ENCODE measurements at places on chromosomes 2 and 18.

GRCh38 chr2:46275995-46276394, 21.2 kb upstream of the EPAS1 start:
- no peak for DNase-seq

DNA sequence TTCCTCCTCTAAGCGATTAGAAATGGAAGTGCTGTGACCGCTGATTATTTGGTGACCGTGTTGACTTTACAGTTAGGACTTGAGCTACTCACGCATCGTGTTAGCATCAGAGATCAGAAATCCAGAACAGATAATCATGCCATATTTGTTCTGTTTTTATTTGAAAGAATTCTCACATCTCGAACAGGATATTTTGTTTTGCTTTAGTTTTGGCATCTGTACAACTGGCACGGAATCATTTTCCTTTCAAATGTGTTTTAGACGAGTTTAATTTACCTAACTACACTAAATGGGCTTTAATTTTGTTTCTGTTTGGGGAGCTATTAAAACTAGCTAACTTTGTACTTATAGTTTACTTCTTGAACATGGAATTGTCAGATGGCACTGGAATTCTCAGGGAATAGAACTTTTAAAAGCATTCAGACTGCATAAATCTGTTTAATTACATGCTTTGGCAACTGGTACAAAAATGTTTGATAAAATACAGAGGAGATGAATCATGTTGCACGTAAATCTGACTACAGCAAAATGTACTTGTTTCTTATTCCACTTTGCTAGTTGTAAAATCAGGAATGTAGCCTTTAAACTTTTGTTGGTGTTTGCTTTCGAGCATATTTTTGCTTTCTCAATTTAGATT, 1.4 kb downstream of the ITPRID2 start:
- no peak for DNase-seq

GRCh38 chr2:168633200-168633599, 169.2 kb upstream of the NOSTRIN start:
- DNase-seq, result no peak

- DNase-seq, result no peak
Measured at GRCh38 chr2:240369801-240370585, 65.5 kb upstream of the GPC1 start.

DNA sequence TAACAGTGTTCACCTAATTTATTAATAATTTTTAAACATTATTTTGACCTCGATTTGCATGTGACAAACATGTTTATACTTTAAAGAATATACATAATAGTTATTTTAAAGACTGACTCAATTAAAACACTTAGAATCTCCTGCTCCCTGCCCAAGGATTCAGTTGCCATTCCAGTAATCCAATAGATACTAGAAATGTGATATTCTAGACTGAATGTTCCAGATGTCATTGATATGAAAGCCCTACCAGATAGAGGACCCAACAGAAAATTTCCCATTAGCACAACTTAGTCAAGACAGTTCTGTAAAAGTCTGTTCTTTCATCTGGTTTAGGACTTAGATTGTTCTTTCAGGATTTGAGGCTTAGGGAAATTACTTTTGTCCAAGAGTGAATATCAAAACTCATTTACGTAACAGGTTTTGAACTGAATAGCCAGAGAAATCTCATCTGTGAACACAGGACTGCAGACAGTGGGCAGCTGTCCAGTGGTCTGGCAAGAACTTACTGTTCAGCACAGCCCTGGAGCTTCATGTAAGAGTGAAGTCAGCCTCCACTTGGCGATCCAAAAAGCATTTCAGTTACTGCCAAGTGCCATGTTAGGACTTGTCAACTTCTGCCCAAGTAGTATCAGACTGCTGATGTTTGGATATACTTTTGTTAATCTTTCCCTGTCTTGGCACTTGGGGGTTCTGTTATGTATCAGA, 77.5 kb downstream of the OSBPL6 start:
- no peak for DNase-seq

- DNase-seq, result no peak
Measured at GRCh38 chr2:177604271-177605065, 211.9 kb downstream of the AGPS start.

GRCh38 chr2:225117051-225117716, 74.9 kb upstream of the DOCK10 start:
- DNase-seq, result no peak

GRCh38 chr2:240249423-240250149, 109.1 kb upstream of the OTOS start:
- DNase-seq, result no peak

- DNase-seq, result no peak
Measured at GRCh38 chr2:177784745-177785067, 287.9 kb downstream of the PDE11A start.

- DNase-seq, result no peak
Measured at GRCh38 chr2:189022053-189022481, 47.9 kb downstream of the COL3A1 start.

- no peak for DNase-seq
Measured at GRCh38 chr2:73036766-73037165, 34.7 kb downstream of the SFXN5 start.

- no peak for DNase-seq
Measured at GRCh38 chr2:903223-903900, 47.3 kb upstream of the SNTG2 start.

GRCh38 chr2:58851598-58851997, 610.5 kb upstream of the FANCL start:
- no peak for DNase-seq

DNA sequence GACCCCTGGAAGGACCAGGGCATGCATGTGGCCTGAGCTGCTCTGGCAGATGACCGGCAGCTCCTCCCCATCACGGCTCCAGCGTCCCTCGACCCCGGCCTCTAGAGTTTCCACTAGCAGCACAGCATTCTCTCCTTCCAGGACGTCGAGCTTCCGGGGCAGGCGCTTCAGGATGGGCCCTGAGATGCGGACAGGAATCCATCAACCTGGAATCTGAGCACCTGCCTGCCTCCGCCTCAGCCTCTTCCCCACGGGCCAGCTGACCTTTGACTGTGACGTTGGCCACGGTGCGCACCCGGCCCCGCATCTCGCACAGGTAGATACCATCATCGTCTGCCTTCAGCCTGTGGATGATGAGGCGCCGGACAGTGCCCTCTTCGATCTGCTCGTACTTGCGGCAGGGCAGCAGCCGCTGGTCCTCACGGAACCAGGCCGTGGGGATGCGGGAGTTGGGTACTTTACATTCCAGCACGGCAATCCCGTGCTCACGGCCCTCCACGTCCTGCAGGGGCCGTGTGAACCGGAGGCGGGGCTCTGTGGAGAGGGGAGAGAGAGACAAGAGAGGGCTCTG, 3.5 kb downstream of the OBSL1 start:
- DNase-seq, result no peak

- no peak for DNase-seq
Measured at GRCh38 chr2:86230961-86231360, 31.7 kb downstream of the MRPL35 start.

GRCh38 chr2:191645434-191646162, 32.3 kb upstream of the NABP1 start:
- no peak for DNase-seq

DNA sequence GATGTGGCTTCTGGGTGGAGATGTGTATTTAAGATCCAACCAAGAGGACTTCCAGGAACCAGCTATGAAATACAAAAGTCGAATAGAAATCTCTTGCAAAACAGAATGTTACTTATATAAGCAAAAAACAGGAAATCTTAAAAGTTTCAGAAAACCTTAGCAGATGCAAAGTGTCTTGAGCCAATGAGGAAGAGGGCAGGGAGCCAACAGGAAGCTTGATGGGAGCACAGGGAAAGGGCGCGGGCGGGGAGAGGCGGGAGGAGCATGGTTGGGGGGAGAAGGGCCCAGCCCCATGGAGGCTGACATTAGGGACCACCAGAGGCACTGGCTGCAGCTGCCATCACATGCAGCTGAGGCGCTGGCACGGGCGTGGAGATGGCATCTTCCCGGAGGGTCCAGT, 203.3 kb downstream of the SNTG2 start:
- DNase-seq, result no peak

DNA sequence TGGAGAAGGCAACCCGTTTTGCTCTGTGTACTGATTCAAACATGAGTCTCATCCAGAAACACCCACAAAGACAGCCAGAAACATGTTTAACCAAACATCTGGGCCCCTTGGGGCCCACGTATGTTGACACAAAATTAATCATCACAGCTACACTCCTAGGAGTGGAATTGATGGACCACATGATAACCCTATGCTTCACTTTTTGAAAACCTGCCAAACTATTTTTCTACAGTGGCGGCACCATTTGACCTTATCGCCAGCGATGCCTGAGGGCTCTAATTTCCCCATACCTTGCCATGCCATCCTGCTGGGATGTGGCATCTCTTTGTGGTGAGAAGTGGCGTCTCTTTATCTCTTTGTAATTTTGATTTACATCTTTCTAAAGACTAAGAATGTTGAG, 38.5 kb downstream of the PSMG2 start:
- DNase-seq, result no peak

- no peak for DNase-seq
Measured at GRCh38 chr2:116952254-116952653, 862.2 kb upstream of the DDX18 start.

DNA sequence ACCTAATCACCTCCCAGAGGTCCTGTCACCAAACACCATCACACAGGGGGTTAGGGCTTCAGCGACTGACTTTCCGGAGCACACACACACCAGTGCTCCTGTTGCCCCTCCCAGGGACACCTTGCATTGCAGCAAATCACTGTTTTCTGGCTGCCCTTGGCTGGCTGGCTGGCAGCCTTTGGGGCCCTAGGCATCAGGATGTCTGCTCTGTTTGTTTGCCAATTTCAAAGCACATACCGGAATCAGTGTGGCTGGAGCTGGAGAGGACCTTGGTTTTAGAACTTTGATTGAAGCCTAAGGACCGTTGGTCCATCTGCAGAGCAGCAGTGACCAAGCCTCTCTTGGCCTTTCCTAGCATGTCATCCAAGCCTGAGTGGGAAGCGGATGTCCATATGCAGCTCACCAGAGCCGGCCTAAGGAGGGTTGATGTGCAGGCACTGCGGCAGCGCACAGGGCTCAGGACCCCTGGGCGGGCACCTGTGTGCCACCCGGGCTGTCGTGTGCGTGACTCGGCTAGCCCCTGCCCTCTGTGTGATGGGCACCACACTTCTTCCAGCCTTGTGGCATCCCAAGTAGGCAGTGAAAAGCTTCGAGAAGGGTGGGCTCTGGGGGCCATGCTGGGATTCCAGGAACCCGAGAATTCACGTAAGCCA, 62.1 kb downstream of the GBX2 start:
- DNase-seq, result no peak

- DNase-seq, result no peak
Measured at GRCh38 chr18:47417807-47418206, 166.3 kb upstream of the SKOR2 start.

- no peak for DNase-seq
Measured at GRCh38 chr2:23658466-23658942, 268.4 kb downstream of the ATAD2B start.

DNA sequence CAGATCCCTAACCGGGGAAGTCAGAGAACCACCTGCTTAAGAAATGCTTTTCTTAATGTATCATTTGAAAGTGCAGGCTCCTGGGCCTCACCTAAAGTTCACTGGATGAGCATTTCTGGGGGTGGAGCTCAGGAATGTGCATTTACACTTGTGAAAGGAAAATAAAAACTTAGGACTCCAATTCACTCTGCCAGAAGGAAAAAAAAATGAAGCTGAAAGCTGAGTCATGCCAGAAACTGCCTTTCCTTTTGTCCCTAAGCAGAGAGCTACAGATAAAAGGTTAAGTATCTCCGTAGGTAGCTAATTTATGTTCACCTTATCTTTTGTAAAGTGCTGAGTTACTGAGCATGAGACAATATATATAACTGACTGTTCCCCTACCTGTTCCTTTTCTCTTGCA, 229.5 kb upstream of the MEX3C start:
- no peak for DNase-seq

DNA sequence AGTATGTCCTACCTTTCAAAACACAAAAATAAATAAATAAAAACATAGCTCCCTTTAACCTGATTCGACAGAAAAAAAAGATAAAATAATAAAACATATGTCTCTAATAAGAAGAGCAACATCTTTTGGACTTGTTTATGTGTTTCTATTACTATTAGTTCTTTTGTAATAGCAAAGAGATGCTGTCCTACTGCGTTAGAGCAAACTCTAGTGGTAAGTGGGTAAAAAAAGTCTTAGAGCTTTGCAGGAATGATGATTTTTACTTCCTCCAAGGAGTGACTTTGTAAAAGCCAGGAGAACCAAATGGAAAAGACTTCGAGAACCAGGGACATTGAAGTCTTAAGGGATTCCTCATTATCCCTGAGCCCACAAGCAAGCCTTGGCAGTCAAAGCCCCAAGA, 450.1 kb downstream of the METTL4 start:
- no peak for DNase-seq

- DNase-seq, result no peak
Measured at GRCh38 chr2:226184940-226185615, 614.5 kb downstream of the IRS1 start.

GRCh38 chr2:186636800-186637496, 47.1 kb downstream of the ITGAV start:
- DNase-seq, result no peak

DNA sequence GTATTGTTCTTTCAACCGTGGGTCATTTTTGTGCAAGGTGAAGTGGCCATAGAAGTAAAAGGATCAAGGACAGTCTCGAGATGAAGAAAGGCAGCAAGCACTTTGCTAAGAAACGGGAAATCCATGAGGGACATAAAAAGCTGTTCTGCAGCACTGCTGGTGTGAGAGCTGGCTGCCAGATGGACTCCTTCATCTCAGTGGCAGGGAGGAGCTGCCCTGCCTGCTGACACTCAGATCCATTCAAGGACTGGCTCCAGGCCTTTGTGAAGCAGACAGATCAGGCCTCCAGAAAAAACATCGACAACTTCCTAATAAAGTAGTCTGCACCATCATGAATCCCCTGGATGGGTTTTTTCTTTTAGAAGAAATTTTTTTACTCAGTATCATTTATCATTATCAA, 29.5 kb downstream of the RMC1 start:
- DNase-seq, result no peak

GRCh38 chr18:78309307-78309706, 670.3 kb upstream of the SALL3 start:
- DNase-seq, result no peak

- DNase-seq, result no peak
Measured at GRCh38 chr18:60861575-60861974, 471.7 kb upstream of the CDH20 start.

- DNase-seq, result no peak
Measured at GRCh38 chr18:39627936-39628335, 2062.3 kb upstream of the CELF4 start.

- DNase-seq, result no peak
Measured at GRCh38 chr18:22939649-22940048, 6.5 kb downstream of the RBBP8 start.

DNA sequence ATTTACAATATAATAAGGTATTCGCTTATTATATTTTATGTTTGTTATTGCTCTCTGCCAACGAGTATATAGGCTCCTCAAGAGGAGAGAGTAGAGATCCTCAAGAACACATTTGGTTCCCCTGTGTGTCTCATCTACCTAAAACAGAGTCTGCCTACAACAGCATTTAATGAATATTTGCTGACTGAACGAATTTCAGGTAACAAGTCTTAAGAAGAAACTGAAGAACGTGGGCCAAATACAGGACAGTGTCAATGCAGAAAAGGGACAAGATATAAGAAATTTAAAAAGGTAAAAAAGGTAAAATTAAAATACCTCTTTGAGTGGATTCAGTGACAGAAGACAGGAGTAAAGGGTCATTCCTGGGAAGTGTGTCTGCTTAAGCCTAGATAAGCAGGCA, 129.2 kb downstream of the HNMT start:
- no peak for DNase-seq

All from stimulated activated CD8-positive, alpha-beta memory T cell treated with anti-CD3 and anti-CD28 coated beads, Interleukin-4, amount 100 ng/mL, for 4 hours (primary cell).